ENCODE measurements at places on chromosomes 7 and 10.

- no peak for DNase-seq
Observed at GRCh38 chr10:71840958-71841335, 10.1 kb downstream of the PSAP start.

GRCh38 chr10:90751107-90751997 lies 106.5 kb downstream of the HTR7 start:
- peak; percentile 29 for DNase-seq

GRCh38 chr10:1074052-1074747 lies 18.0 kb downstream of the WDR37 start:
- DNase-seq = no peak

GRCh38 chr7:117010375-117011133 lies 57.3 kb downstream of the ST7 start:
- DNase-seq = no peak

DNA sequence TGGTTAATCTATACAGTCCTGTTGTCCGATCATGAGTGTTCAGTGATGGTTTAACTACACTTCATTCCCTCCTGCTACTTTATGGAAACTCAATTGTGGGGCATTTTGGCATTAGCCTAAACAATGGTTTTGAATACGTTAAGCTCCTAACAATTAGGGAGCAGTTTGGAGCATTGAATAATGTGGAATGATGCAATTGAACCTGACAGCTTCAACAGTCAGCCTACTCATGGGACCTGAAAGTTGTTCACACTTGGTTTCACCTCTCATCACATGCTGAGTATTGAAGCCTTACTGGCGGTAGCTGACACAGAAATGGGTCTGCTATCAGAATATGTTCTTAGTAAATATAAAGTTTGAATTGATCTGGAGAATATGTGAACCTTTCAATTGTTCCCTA lies 186.1 kb downstream of the MLLT10 start:
- DNase-seq = no peak

DNA sequence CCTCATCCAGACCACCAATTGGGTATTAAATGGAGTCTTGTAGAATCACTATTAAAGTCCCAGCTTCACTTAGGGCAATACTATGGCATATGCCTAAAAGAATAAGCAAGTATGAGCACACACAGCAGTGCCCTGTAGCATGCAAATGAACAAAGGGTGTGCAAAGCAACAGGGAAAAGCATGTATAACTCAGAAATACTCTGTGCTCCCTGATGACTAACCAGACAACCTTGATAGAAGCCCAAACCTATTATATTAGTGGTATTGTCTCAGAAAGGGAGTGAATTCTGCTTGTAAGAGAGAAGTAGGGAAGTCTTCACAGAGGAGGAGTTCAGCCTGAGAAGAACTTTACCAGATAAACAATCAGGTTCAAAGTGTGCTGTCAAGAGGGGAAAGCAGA lies 131.2 kb downstream of the DGKI start:
- DNase-seq = no peak

DNA sequence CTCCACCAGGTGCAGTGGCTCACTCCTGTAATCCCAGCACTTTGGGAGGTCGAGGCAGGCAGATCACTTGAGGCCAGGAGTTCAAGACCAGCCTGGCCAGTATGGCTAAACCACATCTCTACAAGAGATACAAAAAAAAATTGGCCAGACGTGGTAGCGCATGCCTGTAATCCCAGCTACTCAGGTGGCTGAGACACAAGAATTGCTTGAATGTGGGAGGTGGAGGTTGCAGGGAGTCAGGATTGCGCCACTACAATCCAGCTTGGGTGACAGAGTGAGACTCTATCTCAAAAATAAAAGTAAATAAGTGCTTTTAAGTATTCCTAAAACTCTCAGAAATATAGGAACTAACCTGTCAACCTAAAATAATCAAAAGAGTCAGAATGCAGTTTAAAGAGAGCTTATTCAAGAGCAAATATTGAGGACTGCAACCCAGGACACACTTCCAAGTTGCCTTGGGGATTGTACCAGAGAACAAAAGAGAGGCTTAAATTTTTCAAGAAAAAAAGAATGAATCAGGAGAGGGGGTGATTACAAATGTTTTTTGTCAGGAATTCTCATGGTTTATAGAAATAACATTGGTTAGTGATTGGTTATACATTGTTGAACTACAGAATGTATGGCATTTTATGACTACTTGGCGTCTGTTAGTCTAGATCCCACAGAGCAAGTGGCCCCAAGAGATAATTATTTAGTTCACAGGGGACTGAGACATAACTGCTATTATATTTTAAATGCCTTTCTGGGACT lies 33.2 kb upstream of the PPP1R9A start:
- no peak for DNase-seq

DNA sequence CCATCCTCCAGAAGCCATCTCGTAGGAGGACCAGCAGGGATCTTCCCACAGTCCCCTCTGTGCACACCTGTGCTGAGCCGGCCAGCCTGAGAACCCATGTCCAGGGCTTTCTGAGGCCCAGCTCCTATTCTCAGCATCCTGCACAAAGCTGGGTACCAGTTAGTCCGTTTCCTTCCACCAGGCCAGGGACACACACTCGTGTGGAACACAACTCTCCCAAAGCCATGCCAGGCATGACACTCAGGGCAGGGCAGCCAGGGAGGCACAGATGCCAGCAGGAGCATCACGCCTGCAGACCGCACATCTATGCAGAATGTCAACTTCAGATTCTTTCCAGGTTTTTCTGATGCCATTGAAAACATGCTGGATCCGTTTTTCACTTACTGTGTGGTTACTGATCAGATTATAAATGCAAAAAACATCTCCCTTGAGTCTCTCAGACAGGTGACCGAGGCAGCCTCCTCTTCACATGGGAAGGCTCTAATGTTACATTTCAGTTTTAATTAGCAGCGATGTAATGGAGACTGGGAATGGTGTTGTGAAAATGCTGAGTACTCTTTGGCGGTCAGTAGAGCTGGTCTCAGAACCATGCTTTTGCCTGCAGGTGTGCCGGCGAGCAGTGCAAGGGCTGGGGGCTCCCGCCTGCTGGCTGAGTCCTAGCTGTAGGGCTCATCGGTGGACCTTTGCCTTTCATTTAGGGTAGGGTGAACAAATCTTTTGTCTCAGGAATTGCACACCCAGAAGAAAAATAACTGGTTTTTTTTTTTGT lies 3.3 kb upstream of the SUN1 start:
- DNase-seq = no peak

DNA sequence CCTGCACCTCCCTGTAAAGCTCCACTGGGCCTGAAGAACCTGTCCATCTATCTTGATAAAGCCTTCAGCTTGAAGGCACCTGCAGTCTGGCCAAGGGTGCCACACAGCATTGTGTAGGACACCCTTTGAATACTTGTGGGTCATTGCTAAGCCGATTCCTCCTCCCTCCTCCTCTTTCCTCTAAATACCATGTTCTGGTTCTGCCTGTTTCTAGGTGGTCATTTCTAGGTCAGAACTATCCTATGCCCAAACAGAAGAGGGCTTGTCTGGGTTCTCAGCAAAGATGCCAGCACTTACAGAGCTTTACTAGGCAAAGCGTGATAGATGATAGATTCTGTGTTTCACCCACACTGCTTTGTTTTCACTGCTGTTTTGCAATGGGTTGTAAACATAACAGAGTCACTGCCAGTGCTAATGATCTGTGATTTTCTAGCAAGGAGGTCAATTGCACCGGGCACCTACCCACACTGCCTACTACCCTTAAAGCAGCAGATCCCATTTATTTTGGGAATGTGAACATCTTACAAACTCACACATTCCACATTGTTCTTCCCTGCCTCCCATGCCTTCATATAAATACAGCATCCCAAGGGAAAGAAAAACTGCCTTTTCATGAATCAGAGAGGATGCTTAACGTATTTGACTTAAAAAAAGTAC lies 279.1 kb upstream of the PITRM1 start:
- DNase-seq = no peak

- peak; percentile 17 for DNase-seq
Observed at GRCh38 chr10:22573820-22574569, 140.4 kb downstream of the PIP4K2A start.

GRCh38 chr10:33660329-33660728 lies 325.9 kb upstream of the NRP1 start:
- DNase-seq = no peak

DNA sequence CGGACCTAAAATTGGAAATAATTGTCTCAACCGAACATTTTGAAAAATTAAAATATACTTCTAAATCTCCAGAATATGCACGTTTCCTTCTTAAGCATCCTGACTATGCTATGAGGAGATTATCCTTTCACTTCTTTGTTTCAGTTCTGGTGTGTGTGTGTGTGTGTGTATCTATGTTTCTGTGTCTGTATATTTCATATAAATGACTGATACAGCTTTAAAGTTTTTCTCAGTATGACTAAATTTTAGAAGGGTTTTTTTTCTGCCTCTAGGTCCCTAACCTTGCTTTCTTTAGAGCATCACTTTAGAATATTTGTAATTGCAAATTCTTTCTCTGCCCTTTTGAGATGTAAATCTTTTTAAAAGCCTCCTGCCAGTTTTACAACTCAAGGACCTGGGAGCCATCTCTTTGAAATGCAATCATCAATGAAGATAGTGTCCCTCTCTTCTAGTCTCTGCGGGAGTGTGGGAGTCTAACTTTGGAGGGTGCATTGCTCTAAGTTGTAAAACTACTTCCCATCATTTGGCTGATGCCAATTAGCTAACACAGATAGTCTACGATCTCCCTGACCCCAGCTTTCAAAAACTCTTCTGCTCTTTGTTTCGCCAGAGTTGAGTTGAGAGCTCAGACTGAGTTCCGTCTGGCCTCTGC lies 782.0 kb upstream of the ZWINT start:
- DNase-seq = no peak

DNA sequence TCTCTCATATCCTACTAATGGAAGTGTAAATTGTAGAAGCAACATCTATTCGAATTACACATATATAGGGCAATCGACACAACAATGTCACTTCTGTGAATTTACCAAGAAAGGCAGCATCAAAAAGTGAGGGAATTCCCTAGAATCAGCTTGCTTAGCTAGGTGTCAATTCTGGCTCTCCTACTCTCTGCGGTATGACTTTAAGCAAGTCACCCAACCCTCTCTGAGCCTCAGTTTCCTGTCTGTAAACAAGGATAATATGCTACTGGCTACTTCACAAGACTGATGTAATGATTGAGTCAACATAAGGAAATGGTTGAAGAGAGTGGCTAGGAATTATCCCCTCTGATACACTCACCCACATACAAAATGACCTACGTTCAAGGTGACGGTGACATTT lies 19.4 kb downstream of the CCDC6 start:
- no peak for DNase-seq

DNA sequence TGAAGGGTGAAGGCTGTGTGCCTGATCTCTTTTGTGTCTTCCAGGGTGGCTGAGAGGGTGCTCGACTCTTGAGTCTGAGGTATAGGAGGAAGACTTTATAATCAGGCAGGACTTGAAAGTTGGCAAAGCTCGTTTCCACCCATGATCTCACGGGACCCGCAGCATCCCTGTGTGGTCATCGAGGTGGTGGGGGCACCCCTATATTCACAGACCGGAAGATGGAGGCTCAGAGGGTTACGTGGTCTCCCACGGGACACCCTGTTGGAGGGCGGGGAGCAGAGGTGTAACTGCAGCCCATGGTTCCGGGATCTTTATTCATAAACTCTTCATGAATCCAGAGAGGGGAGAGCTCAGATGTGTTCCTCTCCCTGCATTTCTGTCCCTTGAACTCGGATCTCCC lies 9.6 kb upstream of the SHH start:
- no peak for DNase-seq

DNA sequence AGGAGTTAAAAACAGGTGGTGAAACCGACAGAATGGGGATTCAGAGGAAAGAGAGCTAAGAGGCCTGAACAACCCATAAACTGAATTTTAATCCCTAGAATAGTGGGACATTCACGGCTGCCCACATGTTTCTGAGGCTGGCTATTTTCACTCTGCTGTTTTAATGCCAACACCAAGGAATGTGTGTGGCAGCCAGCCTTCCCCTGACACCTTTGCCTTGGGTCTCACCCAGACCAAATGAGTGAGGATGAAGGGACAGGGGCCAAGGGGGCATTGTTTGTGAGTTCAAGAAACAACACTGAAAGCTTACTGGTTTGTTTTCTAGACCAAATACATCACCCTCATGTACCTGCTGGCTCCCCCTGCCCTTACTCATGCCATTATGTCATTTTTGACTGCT lies 164.3 kb downstream of the JAZF1 start:
- no peak for DNase-seq

GRCh38 chr7:88437132-88437531 lies 130.4 kb upstream of the STEAP4 start:
- no peak for DNase-seq

GRCh38 chr7:24898691-24899090 lies 81.3 kb downstream of the OSBPL3 start:
- DNase-seq = no peak

DNA sequence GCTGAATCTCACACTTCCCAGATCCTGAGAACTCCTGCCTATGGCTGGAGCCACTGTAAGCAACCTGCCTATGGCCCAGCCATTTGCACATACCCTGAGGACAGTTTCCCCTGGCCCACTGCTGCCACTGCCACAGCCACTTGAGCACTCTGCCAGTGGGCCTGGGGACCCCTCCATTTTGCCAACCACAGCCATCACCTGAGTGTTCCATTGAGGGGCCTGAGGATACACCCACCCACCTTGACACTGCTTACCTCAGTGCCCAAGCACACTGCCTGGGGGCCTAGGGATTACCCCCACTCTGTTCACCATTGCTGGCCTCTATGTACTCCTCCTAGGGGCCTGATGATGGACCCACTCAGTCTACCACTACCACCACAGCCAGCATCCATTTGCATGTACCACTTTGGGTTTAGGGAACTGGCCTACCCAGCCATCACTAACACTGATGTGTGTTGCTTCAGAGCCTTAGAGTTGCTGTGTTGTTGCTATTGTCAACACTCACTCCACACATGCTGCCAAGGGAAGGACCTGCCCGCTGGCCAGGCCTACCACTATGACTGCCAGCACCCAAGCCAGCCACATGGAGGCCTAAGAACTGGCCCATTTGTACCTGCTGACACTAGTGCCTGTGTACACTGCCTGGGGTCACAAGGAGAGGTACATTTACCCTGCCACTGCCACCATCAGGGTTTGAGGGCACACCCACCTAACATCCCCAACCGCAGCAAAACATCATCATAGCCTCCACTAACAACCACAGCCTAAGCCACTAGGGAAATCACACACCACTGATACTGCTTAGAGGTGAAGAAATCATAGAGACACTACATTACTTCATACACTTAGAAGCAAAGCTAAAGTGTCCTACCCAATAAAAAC lies 45.9 kb upstream of the ANTXRL start:
- DNase-seq = no peak

DNA sequence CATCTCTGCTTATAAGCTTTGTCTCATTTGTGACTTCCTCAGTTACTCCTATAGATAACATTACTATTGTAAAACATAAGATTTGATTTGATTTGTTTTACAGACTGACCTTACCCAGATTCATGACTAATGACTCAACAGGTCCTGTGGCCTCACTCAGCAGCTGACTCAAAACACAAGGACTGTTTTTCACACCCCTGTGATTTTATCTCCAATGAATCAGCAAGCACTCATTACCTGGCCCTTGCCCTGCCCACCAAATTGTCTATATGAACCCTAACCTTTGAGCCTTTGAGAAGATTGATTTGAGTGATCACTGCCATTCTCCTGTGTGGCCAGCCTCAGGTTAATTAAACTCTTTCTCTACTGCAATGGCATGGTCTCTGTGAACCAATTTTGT lies 1064.6 kb upstream of the LRRTM3 start:
- no peak for DNase-seq

- DNase-seq = peak; percentile 5
Observed at GRCh38 chr10:58385784-58386112, 538 bp downstream of the TFAM start.

- DNase-seq = no peak
Observed at GRCh38 chr7:44590910-44591309, 8.9 kb upstream of the TMED4 start.
